HCEC 1CT (cell line): ENCODE measurements at places on chromosomes 5 and 9.

DNA sequence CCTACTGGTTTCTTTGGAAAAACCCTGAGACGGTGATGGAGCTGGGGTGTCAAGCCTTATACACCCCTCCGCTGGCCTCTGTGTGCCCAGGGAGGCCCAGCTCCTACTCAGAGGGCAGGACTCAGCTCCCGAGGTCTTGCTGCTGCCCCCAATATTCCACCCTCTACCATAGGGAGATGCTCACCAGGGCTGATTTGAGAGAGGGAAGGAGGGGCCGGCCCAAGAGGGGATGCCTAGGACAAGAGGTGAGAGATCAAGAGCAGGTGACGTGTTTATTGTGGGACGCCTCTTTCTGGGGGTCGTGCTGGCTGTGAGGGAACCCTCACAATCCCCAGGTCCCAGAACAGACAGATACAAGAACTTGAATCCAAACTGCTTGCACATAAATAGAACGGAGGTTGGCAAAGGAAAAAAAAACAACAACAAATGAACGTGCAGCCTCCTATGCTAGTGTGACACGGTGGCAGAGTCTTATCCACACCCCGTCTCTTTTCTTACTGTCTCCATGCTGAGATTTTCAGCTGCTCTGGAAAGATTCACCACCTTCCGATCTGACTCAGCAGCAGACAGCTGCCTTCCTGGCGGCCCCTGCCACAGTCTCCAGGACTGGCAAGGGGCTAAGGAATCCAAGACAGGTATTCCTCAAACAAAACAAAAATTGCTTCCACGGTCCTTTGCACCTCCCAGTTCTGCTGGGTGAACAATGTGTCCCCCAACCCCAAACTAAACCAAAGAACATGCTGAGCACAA is 22.3 kb downstream of the FABP6 start:
- DNase-seq: no peak

- DNase-seq: no peak
Observed at GRCh38 chr9:18866121-18866831, 166.7 kb downstream of the SAXO1 start.

DNA sequence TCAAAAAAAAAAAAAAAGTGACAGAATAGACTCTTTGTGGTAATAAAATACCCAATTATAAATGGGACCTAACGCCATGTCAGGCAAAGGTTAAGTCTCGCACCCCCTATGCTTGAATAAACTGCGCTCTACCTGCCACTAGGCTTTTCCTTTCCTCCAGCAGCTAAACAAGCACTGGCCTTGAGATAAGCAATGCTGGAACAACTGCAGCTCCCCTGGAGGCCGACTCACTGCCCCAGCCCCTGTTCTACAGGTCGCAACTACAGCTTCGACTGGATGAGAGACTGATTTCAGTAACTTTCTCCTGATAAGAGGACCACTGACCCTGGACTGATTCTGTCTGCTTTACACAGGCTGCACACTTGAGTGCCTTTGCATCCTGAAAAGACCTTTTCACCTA is 210.2 kb downstream of the HSPA4 start:
- DNase-seq: no peak

GRCh38 chr9:112894041-112894440 is 3.4 kb upstream of the SLC46A2 start:
- DNase-seq: peak; percentile 35

DNA sequence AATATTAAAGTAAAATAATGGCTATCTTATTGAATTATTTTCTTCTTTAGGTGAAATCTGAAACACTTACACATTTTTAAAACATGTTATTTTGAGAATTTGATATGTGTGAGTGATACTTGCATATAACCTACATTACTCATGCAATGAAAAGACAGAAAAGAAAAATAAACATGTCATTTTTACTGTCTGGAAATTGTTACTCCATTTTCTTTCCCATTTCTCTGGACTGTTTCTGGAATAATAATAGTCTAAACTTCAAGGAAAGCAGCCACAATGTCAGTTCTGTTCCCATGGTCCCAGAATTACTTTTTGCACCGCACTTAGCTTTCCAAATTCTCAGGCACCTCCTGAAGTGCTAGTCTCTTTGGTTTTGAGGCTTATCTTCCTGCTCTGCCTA is 145.5 kb downstream of the PRR16 start:
- DNase-seq: peak; percentile 43

DNA sequence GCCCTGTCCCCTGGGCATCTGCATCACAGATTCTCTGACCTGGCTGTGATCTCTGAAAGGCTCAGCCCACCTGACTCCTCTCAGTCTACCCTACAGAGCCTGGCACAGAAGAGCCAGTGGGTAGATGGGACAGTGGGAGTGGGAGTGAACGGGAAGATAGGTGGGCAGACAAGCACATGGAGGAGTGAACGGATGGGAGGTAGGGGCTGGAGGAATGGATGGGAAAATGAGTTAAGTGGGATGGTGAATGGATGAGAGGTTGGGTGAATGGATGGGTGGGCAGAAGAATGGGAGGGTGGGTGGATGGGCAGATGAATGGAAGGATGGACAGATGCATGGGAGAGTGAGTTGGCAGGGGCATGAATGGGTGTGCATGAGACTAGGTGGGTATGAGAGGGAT is 18.8 kb downstream of the STK10 start:
- DNase-seq: no peak

GRCh38 chr9:112218908-112219307 is 43.8 kb upstream of the SUSD1 start:
- no peak for DNase-seq

DNA sequence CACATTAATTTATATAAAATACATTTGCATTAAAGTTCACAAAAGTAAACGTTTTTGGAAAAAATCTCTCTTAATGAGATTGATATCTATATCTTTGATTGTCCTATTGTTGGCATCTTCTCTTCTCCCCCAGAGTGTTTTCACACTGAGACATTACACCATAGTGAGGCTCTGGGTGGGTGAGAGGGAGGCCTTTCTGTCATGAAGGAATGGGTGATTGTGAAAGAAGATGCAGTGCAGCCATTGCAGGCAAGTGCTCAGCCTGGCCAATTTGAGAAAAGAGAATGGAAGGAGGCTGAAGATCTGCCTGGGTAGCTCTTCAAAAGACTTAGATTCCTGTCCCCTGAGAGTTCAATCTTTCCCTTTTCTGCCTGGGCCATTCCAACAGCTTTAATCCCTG is 140.8 kb downstream of the SLC12A2 start:
- DNase-seq: no peak

GRCh38 chr5:115424030-115424429 is 120.5 kb downstream of the FEM1C start:
- no peak for DNase-seq

GRCh38 chr9:69818750-69819345 is 1.8 kb upstream of the CFAP95 start:
- DNase-seq: no peak
